ENCODE measurements at places on chromosomes 4 and X.
A peak's percentile ranks its signal among the peaks of the same experiment; 100 is the strongest.

DNA sequence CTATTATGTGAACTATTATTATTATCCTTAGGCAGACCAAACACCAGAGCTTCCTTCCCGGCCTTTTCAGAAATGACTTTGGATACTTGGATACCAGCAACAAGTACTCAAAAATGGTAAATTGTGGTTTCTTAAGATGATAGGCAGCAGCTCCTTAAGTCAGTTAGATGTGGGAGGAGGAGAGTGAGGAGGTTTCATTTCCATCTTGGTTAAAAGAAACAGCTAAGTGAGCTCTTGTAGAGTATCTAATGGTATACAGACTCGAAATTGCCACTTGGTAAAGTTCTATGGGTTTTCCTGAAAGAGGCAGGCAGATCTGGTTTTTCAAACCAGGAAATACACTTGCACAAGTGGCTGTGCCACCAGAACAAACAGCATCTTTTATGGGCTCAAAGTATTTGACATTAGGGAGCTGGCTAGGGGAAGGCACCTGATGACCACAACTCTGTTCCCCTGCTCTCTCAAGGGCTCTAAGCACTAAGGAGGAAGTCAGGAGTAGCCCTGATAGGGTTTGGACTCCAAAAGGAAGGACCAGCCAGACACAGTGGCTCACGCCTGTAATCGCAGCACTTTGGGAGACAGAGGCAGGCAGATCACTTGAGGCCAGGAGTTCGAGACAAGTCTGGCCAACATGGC, 130.9 kb downstream of the TMEM164 start:
- no peak for DNase-seq

DNA sequence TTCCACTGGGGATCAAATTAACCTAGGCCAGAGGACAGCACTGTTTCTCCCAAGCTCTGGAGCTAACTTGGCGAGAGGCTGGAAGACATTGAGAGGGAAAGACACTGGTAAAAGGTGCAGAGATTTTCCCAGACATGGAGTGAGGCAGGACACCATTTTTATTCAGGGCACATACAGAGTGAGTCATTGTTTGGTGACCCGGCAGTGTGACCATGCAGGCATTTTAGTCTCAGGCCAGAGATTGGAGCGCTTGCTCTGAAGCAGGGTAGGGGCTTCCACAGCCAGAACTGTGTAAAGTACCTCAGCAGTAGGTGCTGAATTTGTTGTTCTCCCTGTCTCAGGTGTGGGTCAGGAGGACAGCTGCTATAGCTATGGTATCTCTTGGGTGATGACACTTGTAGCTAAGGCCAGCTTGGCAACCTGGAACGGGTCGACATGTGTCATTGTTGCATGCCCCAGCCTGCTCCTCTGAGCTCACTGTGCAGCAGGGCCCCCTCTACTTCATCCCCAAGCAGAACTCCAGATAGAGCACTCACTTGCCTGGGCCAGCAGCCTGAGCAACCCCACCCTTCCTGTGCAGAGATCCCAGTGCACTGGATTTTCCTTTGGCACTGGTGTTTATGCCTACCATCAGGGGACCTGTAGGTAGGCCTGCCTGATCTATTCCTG, 79.8 kb upstream of the ATP8A1 start:
- no peak for DNase-seq

- DNase-seq = no peak
Measured at GRCh38 chr4:47235721-47236120, 204.4 kb downstream of the GABRB1 start.

GRCh38 chr4:116343809-116344208, 741.6 kb downstream of the TRAM1L1 start:
- no peak for DNase-seq

- DNase-seq = no peak
Measured at GRCh38 chrX:30572004-30572403, 5.6 kb downstream of the TASL start.

GRCh38 chr4:66130042-66130441, 459.8 kb upstream of the EPHA5 start:
- DNase-seq = no peak

DNA sequence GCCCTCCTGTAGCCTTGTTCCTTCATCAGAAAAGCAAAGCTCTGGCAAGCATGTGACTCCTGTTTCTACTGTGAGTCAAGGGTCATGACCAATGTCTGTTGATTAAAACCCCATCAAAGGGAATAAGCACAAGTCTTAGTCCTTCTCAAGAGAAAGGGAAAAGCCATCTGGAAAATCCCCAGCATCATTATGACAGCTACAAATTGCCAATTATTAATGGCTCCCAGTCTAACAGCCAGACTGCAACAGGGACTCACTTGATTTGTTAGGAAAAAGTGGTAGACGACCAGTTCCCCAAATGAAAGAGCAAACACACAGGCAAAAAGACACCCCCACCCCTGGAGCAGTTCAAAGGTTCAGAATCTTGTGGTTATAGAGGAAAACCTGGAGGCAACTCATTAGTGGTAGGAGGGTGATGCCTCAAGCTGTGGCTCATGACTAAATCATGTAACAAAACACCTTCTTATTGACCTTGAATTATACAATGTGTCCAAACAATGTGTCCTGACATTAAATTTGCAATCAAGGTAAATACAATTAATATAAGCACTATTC, 315.7 kb downstream of the HNRNPD start:
- no peak for DNase-seq

- DNase-seq = no peak
Measured at GRCh38 chrX:15170927-15171326, 99.0 kb downstream of the ASB9 start.

DNA sequence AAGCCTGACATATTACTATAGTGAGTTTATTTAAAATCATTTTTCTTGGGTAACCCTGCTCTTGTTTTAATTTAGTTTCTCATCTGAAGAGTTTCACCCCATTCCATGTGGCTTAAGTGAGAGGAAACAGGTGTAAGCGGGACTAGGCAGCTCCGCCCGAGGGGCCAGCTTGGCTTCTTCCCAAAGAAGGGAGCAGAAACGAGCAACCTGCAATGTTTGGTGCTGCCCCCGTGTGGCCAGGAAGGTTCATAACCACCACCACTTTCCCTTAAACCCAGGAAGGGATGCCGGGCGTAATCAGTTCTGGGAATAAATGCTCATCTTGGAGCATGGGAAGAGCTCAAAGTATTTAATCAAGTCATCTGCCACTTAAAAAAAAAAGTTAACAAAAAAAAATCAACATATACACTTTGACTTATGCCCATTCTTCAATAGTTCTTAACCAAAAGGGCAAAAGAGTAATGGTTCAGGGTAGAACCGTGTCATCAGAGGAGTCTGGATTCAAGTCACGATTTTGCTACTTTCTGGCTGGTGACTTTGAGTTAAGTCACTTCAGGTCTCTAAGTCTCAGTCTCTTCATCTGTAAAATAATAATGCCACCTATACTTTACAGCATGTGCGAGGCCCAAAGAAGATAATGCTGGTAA, 147.9 kb downstream of the NSUN7 start:
- peak; percentile 49 for DNase-seq

DNA sequence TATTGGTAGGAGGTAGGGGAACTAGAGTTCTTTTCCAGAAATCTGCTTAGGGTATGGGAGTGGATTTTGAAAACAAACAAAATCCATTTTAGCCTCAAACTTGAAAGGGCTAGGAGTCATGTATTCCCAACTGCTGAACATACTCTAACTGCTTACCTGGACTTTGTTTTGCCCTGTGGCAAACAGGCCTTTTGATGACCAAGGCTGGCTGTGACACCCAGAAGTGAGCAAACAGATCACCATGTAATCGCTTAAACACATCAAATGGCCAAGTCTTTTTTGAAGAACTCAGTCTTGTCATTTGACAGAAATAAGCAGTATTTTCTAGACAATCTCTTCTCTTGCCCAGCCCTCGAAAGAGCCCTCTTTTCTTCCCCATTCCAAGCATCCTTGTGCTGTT, 203.4 kb downstream of the KIT start:
- no peak for DNase-seq

GRCh38 chr4:177726111-177726510, 283.9 kb upstream of the AGA start:
- no peak for DNase-seq

All from right kidney (tissue), 9 donors.